Mesenteric fat pad (tissue), 1 donor: ENCODE measurements at places on chromosomes 11 and 22.
A peak's percentile ranks its signal among the peaks of the same experiment; 100 is the strongest.

DNA sequence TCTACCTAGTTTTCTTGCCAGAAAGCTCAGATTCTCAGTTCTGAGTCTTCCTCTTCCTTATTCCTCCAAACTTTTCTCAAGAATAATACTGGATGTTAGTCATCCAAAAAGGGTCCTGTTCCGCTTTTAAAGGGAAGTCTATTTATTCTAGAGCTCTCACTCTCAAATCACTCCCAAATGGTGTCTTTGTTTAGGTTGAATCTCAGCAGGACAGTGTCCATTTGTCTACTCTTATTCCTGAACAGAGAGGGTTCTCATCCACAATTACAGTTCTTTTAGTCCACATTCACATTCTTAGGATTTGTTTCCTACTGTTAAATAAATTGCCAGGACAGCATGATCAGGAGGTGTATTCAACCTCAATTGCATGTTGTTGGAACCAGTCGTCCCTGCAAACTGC, 61.3 kb downstream of the MUC15 start:
- DNase-seq = no peak

GRCh38 chr11:60375316-60375715, 3.0 kb upstream of the MS4A7 start:
- DNase-seq = no peak

DNA sequence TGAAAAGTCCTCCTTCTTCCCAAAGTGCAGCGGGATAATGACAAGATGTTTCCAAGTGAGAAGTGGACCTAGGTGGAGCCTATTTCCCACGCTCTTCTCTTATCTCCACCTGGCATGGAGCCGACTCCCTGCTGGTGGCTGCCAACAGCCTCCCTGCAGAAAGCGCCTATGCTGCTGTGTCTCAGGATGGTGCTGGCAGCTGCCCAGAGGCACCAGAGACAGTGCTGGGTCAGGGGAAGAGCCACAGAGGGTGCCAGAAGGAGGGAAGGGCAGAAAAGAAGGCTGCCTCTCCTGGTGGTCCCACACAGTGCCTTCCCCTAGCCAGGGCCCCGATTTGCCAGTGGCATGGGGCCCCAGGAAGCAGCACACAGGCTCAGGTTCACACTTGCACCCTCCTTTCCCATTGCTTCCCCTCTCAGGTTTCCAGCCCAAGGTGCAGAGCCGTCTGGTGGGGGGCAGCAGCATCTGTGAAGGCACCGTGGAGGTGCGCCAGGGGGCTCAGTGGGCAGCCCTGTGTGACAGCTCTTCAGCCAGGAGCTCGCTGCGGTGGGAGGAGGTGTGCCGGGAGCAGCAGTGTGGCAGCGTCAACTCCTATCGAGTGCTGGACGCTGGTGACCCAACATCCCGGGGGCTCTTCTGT, 19.0 kb downstream of the CD5 start:
- DNase-seq = no peak

- DNase-seq = peak; percentile 91
Observed at GRCh38 chr22:36027935-36028645, 534 bp downstream of the RBFOX2 start.

GRCh38 chr11:108112057-108112456, 9.3 kb upstream of the ACAT1 start:
- DNase-seq = no peak

- no peak for DNase-seq
Observed at GRCh38 chr11:94895971-94896370, 77.4 kb downstream of the CWC15 start.

DNA sequence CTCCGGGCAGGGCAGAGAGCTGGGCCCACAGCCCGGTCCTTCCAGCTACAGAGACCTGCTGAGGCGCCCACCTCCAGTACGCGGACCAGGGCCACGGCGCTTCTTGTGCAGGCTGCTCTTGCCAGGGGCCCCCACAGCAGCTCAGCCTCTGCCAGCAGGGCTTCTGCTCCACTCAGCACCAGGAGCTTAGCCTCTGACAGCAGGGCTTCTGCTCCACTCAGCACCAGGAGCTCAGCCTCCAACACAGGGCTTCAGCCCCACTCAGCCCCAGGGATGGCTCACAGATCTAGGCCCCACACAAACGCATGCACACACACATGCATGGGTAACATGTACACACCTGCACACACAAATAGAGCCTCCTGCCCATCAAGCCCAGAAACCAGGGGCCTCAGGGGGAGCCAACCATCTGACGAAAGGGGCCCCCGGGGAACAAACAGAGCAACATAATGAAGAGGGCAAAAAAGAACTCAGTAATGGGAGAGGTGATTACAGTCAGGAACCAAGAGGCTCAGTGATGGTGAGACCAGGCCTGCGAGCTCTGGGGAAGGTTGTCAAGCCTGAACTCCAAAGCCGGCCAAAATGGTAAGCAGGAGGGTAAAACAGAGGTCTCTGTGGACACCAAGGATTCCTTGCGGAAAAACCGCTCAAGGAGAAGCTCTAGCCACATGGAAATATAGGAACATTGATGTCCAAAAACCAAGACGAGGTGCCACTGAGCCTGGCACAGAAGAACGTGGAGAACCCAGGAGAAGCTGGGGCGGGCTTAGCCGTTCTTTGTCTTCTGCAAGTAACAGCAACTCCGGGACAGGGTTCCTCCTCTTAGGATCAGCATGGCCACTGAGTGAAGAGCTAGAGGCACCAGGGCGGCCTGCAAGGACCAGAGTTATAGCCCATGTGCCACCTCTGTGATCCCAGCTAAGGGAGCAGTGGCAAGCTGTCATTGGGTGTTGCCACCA, 46.5 kb downstream of the GNB1L start:
- no peak for DNase-seq

DNA sequence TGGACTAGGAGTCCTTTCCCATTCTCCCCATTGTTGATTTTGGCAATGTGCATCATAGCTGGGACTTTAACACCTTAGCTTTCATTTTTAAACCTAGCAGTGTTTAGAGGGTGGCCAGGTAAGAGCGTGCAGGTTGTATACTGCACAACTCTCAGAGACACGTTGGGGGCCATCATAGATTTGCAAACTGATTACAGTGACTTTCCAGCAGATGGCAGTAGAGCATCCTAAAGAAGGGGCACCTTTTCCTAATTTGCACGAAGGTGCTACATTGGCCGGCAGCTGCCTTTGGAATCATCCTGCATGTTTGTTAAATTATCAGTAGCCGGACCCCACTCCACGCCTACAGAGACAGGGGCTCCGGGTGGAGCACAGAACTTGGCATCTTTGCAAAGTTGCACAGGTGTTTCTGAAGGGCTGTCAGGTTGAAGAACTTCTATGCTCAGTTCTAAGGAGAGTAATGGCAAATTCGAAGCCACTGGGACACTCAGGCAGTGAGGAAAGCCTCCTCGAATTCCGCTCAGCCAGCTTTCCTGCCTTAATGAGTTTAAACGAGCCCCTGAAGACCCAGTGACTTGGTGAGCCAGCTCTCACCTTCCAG, 7.7 kb downstream of the LHFPL7 start:
- DNase-seq = no peak
